ENCODE measurements at places on chromosomes 2 and 18.

GRCh38 chr2:12469141-12469561 is 247.6 kb upstream of the TRIB2 start:
- DNase-seq, result no peak
- H3K4me1 ChIP-seq, result no peaks in the 10 kb centered on the region
- H3K27me3 ChIP-seq, result no peaks in the 10 kb centered on the region
- no peak overlapping the region for H3K4me3 ChIP-seq
- no peaks in the 10 kb centered on the region for H3K36me3 ChIP-seq

DNA sequence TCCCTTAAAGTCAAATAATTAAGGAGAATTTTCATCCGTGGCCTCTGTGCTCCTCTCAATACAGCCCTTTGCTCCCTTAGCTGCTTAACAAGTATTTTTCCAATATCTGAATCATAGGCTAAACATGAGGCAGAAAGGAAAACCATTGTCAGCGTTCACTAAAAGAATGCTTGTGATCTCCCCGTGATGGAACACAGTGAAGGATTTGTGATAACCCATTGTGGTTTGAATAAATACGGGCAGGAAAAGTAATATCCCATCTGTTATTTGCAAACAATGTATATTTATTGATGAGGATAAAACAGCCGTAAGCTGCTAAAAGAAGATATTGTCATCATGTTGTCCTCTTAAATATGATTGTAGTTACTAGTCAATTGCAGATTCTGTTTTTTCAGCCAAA is 258.1 kb downstream of the NAPG start:
- H3K36me3 ChIP-seq, result no peaks in the 10 kb centered on the region
- H3K4me3 ChIP-seq, result no peak overlapping the region
- H3K27ac ChIP-seq, result no peak overlapping the region
- DNase-seq, result no peak
- no peaks in the 10 kb centered on the region for H3K27me3 ChIP-seq

- no peaks in the 10 kb centered on the region for H3K27me3 ChIP-seq
- no peak for DNase-seq
- H3K4me1 ChIP-seq, result no peaks in the 10 kb centered on the region
- no peak overlapping the region for H3K27ac ChIP-seq
- H3K36me3 ChIP-seq, result no peaks in the 10 kb centered on the region
- no peak overlapping the region for H3K4me3 ChIP-seq
Measured at GRCh38 chr2:185475914-185476313, 262.7 kb upstream of the FSIP2 start.

- peak overlapping the region; percentile 48 for H3K27ac ChIP-seq
- no peaks in the 10 kb centered on the region for H3K27me3 ChIP-seq
- peaks cover 41% of the 10 kb centered on the region for H3K4me1 ChIP-seq
- no peak overlapping the region for H3K4me3 ChIP-seq
Measured at GRCh38 chr2:187566712-187567111, 12.5 kb upstream of the TFPI start.

DNA sequence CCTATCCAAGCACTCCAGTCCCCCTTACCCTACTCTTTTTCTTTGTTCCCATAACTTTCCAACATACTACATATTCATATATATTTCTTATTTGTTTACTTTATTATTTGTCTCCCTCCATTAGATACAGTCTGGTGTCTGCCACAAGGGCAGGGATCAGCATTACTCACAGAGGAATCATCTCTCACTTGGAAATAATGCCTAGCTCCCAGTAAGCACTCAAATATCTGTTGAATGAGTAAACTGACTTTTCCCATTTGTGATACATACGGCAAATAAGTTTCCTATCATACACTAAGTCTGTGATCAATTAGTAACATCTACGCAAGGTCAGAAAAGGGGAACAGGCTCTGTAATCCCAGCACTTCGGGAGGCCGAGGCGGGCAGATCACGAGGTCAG is 18.7 kb downstream of the C1D start:
- H3K4me1 ChIP-seq, result no peaks in the 10 kb centered on the region
- H3K27me3 ChIP-seq, result no peaks in the 10 kb centered on the region
- no peak for DNase-seq
- H3K4me3 ChIP-seq, result no peak overlapping the region

- H3K4me3 ChIP-seq, result no peak overlapping the region
- peaks cover 2% of the 10 kb centered on the region for H3K27me3 ChIP-seq
- no peak for DNase-seq
- H3K4me1 ChIP-seq, result peaks cover 7% of the 10 kb centered on the region
Measured at GRCh38 chr2:37786191-37786698, 114.8 kb upstream of the CDC42EP3 start.

Data from HepG2 (cell line).